ENCODE measurements at places on chromosomes 16 and 17.

DNA sequence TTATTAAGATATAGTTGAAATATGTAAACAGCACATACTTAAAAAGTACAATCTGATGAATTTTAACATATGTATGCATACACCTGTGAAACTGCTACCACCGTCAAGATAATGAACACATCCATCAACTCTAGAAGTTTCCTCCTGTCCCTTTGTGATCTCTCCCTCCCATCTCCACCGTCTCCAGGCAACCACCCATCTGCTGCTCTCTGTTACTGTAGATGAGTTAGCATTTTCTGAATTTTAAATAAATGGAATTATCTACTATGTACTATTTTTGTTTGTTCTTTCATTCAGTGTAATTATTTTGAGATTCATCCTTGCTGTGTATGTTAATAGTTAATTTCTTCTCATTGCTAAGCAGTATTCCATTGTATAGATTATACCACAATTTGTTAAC, 40.2 kb upstream of the SMPD3 start:
- no peak for DNase-seq

DNA sequence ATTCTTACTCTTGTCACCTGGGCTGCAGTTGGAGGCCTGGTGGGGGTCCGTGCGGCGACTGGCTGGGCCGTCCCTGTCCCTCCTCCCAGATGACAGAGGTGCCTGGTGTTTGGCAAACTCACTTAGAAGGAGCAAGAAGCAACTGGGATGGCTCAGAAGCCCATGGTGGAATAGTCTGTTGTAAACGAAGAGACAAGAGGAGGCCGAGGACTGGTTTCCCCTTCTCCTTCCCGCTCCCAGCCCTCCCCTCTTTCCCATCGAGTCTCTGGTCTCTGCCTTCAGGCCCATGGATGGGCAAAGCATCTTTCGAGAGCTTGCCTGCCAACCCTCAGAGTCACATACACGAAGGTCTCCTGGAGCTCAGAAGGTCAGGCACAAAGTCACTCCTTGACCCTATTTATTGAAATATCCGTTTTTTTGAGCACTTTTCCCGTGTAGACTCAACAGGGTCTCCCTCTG, 364.4 kb downstream of the SEC14L1 start:
- DNase-seq, result no peak

DNA sequence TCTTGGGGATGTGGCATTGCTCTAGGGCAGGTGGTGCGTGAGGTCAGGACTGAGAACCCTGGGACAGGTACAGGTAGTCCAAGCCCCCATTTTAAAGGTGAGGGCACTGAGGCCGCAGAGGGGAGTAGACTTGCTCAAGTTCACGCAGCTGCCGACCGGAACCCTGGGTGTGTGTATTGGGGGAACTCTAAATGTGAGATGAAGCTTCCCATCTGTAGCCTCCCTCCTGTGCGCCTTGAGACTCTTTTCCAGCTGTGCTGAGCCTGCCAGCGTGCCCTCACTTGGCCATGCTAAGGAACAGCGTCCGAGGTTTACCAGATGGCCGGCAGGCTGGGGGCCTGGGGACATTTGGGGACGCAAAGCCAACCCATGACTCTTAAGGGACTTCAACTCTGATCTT, 79.0 kb upstream of the CDC42EP4 start:
- DNase-seq, result no peak

- DNase-seq, result no peak
Observed at GRCh38 chr16:22014271-22014873, 6.5 kb downstream of the MOSMO start.

DNA sequence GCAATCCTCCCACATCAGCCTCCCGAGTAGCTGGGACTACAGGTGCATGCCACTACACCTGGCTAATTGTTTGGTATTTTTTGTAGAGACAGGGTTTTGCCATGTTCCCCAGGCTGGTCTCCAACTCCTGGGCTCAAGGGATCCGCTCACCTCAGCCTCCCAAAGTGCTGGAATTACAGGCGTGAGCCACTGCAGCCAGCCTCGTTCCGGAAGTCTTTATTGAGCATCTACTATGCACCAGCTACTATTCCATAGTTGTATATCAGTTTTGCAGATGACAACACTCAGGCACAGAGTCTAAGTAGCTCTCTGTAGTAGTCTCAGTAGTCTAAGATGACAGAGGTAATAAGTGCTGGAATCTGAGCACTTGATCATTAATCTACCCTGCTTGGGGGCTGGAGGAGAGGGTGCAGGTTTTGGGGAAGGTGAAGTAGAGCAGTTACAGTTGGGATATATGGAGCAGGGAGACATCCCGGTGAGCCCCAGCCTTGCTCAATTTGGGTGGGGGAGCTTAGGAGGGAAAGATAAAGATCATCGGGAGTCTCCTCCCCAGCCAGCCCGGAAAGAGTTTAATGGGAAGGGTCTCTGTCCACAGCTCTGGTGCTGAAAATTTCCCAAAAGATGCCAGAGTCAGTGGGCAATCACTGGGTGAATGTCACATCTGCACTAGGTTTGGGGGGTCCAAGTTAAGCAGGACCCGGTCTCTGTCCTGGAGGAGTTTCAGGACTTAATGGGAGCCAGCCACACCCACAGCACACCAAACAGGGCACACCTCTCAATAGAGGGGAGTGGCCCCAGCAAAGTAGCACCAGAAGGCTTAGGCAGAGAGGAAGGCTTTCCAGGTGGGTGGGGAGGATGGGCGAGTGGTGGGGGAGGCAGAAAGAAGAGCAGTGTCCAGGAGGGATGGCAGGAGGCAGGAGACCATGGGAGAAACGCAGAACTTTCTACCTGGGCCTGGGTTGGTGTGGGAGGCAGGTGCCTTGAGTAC, 1.7 kb downstream of the OTOP3 start:
- DNase-seq, result no peak

DNA sequence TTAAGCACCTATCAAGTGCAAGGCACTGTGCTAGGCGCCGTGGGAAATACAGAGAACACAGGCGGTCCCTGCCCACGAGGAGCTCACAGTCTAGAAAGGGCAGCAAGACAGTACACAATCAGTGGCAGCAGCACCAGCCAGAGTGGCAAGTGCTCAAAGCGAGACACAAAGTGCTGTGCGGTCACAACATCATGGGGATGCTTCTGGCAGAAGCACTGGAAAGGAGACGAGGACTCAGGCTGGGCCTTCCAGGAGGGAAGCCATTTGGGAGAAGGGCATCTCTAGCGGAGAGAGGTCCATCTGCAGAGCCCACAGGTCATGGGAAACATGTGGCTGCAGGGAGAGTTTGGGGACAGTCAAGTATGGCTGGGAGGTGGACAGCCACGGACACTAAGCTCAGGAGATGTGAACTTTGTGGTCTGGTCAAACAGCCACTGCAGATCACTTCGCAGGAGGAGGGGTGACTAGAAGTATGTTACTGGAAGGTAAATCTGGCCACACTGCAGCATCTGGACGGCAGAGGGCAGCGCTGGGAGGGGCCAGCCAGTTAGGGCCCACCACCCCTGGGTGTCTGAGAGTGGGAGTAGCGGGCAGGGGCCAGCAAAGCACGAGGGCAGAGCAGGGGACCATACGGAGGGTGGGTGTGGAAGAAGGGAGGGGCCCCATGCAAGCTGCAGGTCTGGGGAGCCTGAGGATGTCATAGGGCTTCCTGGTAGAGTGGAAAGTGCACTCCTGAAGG, 71.1 kb downstream of the N4BP1 start:
- no peak for DNase-seq

GRCh38 chr16:84234321-84235241, 5.2 kb downstream of the KCNG4 start:
- no peak for DNase-seq

- DNase-seq, result no peak
Observed at GRCh38 chr16:54210452-54211125, 76.0 kb downstream of the IRX3 start.
